ENCODE measurements at places on chromosomes 7 and 10.

DNA sequence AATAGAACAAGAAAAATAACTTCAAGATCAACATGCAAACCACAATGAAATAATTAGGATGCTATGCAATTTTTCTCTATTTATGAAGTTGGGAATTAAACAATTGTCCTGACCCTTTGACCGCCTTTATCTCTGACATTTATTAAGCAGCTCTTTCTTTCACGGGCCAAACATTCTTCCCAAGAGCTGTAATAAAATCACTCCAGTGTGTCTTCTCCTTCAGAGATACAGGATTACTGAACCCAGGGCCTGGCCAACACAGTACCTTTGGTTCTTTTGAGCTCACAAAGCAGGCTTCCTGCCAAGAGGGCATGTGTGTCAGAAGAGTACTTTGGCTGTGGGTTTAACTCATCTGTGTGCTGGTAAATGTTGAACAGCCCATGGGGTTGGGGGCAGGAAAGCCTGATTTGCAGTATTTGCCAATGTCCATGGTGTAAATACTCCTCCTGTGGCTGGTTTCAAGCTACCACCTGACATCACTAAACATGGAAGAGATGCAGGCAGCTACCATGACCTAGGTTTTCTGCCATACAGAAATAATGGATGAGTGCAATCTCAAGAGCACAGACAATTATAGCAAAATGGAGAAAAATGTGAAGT lies 121.7 kb downstream of the FANK1 start:
- DNase-seq: no peak

DNA sequence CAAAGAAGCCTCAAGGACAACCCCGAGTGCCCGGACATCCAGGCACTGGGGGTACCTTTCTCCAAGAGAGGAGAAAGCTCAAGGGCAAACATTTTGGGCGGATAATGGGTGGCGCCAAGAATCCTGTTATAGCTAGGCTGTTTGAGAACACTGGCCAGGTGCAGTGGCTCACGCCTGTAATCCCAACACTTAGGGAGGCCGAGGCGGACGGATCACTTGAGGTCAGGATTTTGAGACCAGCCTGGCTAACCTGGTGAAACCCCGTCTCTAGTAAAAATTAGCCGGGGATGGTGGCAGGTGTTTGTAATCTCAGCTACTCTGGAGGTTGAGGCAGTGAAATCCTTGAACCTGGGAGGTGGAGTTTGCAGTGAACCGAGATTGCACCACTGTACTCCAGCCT lies 25.2 kb upstream of the UNC5B start:
- no peak for DNase-seq

DNA sequence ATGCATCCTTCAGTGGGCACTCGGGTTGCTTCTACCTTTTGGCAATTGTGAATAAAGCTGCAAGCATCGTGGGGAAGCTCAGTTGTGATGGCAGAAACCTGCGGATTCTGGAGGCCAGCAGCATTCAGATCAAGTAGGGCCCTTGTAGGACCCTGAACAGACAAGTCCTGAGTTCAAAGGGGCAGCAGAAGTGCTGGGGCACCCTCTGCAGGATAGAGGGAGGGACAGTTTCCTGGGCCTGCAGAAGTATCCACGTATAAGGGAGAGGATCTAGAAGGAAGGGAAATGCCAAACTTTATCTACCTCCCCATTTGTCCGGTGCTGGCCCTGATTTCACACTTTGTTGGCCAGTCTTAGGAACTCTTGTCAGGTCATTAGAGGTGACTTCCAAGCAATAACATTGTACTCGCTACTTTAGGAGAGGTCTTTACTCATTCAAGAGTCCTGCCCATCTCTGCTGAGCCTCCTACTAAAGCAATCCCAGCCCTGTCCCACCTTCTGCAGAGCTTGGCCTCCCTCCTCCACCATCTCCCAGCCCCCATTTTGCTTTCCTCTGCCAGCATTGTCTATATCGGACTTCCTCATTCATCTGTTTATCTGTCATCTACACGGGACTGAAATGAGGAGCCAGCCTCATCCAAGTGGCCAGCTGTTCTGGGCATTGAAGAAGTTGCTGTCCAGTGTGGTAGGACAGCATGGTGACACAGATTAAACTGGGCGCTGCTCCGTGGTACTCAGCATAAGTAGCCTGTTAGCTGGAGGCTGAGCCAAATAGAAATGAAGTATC lies 26.6 kb upstream of the R3HCC1L start:
- DNase-seq: no peak

GRCh38 chr7:23100697-23101096 lies 4.9 kb upstream of the KLHL7 start:
- no peak for DNase-seq

DNA sequence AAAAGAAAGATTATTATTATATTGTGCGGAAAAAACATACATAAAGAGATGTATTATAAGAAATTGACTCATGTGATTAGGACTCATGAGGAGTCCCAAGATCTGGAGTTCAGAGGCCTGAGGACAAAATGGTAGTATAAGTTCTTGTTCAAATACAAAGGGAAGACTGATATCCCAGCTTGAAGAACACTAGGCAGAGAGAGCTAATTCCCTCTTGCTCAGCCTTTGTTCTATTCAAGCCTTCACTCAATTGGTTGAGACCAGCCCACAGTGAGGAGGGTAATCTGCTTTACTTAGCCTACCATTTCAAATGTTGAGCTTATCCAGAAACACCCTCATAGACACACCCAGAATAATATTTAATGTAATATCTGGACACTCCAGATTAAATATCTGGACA lies 1683.8 kb downstream of the REEP3 start:
- DNase-seq: no peak

GRCh38 chr7:47816647-47817046 lies 131.6 kb downstream of the PKD1L1 start:
- DNase-seq: no peak
